ENCODE measurements at places on chromosomes 11 and 22. TPM values are rescaled to one million over a fixed set of nuclear protein-coding genes. Genes with fewer than 3 reads are reported as not detected.

DNA sequence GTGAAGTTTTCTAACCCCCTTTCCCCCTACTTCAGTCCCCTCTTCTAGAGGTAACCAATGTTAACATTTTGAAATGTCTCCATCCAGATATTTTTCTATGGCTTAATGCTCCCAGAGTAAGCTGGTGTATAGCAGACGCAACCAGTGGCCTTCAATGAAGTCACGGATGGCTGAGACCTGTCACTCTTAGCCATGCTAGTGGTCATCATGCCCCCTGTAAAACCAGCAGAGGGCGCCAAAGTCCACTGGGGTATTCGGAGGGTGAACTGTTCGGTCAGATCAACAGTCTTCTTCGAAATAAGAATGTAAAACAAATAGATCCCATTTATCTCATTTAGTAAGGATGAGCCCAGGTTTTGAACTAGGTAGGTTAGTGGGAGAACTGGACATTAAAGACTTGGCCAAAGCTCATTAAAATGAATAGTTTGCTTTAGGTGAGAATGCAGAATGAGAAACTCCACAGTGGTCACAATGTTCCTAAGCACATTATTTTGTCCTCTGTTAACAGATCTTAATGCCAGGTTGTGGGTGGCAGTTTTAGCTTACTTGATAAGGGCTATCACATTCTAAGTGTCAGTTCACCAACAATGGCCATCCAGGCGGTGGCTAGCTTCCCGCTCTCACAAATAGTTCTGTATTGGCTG, 8.6 kb upstream of the MMP8 start:
- DNase-seq, result peak; percentile 64

- DNase-seq, result no peak
Measured at GRCh38 chr11:134392953-134393615, 19.0 kb downstream of the B3GAT1 start.

GRCh38 chr11:66922551-66922950, 35.6 kb downstream of the PC start:
- DNase-seq, result no peak

DNA sequence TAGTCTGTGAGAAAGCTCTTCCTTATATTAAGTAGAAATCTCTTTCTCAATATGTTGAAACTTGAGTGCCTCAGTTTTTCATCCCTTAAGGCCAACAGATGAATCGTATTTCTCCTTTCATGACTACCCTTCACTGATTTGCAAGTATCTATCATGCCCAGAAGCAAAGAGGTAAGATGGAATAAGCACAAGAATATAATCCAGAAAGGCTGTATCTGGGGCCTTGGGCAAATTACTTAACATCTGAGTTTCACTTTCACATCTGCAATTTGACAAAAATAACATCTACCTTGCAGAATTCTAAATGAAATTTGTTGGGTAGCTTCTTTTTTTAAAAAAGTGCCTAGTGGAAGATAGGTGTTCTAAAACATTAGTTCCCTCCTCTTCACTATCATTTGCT, 552.4 kb upstream of the ANO5 start:
- DNase-seq, result no peak

DNA sequence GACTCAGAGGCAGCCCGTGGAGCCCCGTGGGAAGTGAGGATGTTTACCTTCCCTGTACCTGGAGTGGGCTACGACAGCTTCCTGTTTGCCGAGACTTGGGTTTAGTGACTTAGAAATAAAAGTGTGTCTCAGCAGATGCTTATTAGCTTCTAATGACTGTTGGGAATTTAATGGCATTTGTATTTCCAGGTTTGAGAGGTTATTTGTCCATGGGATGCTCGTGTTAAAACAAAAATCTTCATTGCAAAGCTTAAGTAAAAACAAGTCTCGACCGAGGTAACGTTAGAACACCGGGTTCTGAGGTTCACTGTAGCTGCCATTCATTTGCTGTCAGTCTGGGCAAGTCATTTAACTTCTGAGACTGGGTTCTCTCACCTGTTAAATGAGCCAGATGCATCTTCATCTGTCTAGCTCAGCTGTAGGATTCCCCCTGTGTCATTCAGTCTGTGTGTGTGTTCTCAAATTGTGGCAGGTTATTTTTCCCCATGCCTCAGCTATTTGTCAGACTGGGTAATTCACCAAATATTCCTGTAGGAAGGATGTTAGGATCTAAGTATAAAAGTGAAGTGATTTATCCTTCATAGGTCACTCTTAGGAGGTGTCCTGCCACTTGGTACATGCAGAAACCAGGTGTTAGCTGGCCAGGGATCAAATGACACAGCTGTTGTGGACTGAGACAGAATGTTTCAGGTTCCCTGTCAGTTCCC, 791 bp downstream of the EI24 start:
- peak; percentile 43 for DNase-seq

MPZL2 gene
- total RNA-seq, result not detected

DNA sequence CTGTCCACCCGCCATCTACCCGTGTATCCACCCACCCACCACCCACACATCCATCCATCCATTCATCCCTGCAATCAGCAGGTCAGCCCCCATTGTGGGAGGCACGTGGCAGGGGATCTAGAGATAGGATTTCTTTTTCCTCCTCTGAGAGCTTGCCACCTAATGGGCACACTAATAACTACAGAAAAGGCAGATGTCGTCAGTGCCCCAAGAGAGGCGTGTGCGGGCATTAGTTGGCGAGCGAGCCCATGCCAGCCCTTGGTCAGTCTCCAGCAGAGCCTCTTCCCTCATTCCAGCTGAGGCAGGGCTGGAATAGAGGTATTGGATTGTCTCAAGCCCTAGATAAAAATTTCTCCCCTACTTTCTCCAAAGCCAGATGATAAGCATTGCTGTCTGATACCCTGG, 9.7 kb downstream of the USP2 start:
- DNase-seq, result peak; percentile 91

DNA sequence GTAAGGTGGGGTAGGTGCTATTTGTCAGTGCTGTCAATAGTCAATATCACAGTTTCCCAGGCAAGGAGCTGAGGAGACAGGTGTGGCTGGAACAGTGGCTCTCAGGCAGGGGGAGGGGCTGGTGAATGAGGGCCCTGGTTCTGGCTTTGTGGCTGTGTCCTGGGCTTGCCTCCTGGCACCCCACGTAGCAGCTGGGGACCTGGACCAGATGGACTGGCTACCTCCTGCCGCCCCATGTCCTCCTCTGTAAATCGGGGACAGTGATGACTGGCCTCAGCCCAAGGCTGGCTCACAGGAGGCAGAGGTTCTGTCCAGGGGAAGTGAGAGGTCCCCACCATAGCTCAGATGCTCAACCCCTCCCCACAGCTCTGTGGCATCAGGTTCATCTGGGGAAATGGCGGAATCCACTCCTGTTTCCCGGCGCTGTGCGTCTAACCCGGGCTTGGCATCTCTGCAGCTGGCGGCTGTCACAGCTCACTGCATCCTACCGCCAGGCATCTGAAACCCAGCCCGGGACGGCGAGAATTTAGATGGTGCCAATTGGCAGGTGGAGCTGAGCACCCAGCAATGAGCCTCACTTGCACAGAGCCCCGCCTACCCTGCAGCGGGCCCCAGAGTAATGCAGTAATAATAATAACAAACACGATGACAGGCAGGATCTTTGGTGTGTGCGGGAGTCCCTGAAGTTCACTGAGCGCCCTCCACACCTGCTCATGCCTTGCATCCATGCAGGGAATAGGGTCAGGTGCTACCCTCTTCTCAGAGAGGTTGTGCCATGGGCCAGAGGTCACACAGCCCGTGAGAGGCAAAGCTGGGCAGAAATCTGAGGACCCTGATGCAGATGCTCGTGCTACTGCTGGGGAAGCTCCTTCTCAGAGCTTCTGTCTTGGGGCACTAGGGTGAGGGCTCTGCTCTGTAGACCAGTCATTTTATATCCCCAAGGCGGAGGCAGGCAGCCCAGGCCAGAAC, 27.8 kb upstream of the SHISAL1 start:
- no peak for DNase-seq

- no peak for DNase-seq
Measured at GRCh38 chr11:107257710-107258109, 199.9 kb downstream of the CWF19L2 start.

DNA sequence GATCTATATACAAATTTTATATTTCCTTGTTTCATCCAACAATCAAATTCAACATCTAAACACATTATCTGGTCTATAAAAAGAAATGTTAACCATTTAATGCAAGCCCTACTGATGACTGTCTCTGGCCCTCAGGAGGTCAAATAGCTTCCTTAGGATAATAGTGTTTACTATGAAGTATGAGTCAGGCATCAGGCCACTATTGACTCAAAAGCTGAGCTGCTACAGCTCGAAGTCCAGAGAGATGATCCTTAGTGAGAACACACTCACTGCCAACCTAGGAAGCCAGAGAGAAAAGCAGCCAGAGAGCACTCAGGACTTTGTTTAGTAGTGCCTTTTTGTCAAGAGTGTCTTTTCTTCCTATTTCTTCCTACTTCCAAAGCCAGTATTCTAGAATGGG, 171.8 kb downstream of the SOX6 start:
- no peak for DNase-seq

GUCY1A2 gene
- total RNA-seq, result 0.29 TPM

GRCh38 chr11:97883086-97883485, 1137.7 kb upstream of the CNTN5 start:
- DNase-seq, result no peak

CRYBA4 gene
- total RNA-seq, result not detected

- peak; percentile 74 for DNase-seq
Measured at GRCh38 chr22:40898850-40899357, 37.0 kb upstream of the DNAJB7 start.

GRCh38 chr22:27662359-27663301, 138.9 kb downstream of the MN1 start:
- DNase-seq, result peak; percentile 32

TMEM45B gene
- total RNA-seq, result not detected

DNA sequence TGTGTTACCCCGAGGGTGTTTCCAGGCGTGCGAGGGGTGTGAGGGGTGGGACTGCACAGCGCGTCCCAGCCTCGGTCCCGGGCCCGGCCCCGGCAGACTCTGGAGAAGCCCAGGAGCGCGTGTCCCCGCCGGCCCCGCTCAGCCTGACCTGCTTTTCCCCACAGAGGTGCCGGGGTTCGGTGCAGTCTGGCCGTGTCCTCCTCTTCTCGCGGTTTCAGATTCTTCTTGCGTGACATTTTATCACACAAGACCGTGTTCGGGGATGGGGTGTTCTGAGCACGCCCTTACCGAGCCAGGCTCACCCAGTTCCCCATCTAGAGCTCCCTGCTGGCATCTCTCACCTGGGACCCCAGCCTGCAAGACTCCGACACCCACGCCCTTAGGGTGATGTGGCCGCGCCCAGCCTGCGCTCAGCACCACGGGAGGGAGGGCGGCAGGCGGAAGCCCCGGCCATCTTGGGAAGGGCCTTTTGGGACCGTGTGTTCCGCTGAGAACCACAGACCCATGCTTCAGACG, 775.6 kb downstream of the BRD1 start:
- no peak for DNase-seq

- DNase-seq, result no peak
Measured at GRCh38 chr11:31798057-31798553, 13.0 kb downstream of the PAX6 start.

NAV2 gene
- total RNA-seq, result 16.3 TPM

- DNase-seq, result no peak
Measured at GRCh38 chr11:31433851-31434250, 64.2 kb downstream of the DNAJC24 start.

- no peak for DNase-seq
Measured at GRCh38 chr22:36963302-36963701, 49.9 kb downstream of the CSF2RB start.

DNA sequence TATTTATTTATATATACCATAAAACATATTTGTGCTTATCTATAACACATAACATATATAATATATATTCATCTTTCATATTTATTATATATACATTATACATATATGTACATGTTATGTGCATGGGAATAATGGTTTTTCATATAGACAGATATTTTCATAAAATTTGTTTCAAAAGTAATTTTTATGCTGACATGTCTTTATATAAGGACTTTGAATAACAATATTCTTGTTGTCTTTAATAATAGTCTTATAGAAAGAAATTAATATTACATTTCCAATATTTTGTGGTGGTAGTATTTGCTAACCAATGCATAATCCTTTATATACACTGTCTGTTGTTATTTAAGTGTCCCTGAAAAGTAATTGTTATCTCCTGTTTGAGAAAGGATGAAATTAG, 49.6 kb downstream of the GRM5 start:
- no peak for DNase-seq

CDHR5 gene
- not detected for total RNA-seq

- no peak for DNase-seq
Measured at GRCh38 chr11:3370311-3370870, 8.6 kb downstream of the ZNF195 start.

LMO2 gene
- total RNA-seq, result 10.6 TPM

CD3G gene
- total RNA-seq, result not detected

Data from myocyte (in vitro differentiated cells).